ENCODE measurements at places on chromosomes 7 and 10. TPM values are rescaled to one million over a fixed set of nuclear protein-coding genes. Genes with fewer than 3 reads are reported as not detected.

Gene TFR2
- total RNA-seq = 3.0 TPM

Gene ARHGEF35
- 0.26 TPM for total RNA-seq

Gene VWDE
- total RNA-seq = 0.60 TPM

Gene TMEM229A
- total RNA-seq = not detected

Gene DOCK1
- 23.4 TPM for total RNA-seq

Gene PALD1
- total RNA-seq = 7.9 TPM

Gene COX19
- 5.6 TPM for total RNA-seq

Gene CYP3A7
- not detected for total RNA-seq

Gene GSAP
- 1.8 TPM for total RNA-seq

All from A549 treated with RU486 at 1 μM for 4 hours (cell line).